Small intestine (tissue), 16 donors: ENCODE measurements at places on chromosomes 6 and 20.

DNA sequence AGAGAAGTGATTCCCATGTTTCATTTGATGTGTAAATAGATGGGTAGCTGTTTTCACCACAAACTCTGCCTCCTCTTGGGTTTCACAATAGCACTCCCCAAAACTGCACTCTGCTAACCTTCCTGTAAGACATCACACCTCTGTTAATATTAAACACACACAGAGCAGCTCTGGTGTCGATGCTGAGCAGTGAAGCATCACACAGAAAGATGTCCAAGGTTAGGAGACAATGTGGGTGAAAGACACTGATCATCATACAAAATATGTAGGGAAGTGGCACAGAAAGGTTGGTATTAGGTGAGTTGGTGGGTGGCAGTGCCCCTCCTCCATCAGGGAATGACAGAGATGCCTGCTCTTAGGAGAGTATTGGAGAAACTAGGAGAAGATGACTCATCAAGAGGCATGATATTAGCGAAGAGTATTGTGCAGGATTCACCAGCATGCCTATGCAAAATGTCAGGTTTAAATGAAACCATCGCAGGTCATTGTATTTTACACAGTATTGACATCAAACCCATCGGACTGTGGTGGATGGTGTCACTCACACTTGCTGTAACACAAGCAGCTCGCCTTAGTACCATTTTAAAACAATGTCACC, 199.7 kb downstream of the TBXT start:
- H3K4me3 ChIP-seq: no peak overlapping the region
- no peaks in the 10 kb centered on the region for H3K27me3 ChIP-seq
- no peak overlapping the region for H3K27ac ChIP-seq
- no peaks in the 10 kb centered on the region for H3K4me1 ChIP-seq

DNA sequence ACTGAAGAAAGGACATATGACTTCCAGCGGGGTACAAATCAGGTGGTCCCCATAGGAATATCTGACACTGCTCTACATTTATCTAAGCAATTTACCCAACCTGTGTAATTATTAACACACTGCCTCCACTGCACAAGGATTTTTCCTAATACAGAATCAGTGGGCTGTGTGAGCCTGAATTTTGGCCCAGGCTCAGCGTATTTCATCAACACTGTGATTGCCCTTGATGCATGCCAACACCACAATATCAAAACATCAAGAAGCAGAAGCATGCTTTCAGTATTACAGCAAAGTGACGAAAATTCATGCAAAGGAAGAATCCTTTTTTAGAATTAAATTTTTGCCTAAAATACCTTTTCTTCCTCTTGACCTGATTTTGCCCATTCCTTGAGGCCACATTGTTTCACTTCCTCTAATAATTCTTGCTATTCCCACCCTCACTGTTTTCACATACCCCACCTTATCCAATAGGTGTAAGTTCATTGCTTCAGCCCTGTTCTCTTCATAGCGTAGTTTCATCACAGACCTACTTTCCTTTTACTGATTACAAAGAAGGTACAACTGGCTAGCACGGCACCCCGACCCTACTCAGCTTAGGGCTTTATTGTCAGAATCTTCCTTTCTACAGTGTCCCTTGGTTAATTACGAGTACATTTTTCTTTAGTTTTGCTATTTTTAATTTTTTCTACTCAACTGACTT, 83.7 kb upstream of the PTCHD4 start:
- DNase-seq: no peak
- H3K4me1 ChIP-seq: no peaks in the 10 kb centered on the region
- H3K36me3 ChIP-seq: no peaks in the 10 kb centered on the region
- H3K27ac ChIP-seq: no peak overlapping the region
- H3K4me3 ChIP-seq: no peak overlapping the region

DNA sequence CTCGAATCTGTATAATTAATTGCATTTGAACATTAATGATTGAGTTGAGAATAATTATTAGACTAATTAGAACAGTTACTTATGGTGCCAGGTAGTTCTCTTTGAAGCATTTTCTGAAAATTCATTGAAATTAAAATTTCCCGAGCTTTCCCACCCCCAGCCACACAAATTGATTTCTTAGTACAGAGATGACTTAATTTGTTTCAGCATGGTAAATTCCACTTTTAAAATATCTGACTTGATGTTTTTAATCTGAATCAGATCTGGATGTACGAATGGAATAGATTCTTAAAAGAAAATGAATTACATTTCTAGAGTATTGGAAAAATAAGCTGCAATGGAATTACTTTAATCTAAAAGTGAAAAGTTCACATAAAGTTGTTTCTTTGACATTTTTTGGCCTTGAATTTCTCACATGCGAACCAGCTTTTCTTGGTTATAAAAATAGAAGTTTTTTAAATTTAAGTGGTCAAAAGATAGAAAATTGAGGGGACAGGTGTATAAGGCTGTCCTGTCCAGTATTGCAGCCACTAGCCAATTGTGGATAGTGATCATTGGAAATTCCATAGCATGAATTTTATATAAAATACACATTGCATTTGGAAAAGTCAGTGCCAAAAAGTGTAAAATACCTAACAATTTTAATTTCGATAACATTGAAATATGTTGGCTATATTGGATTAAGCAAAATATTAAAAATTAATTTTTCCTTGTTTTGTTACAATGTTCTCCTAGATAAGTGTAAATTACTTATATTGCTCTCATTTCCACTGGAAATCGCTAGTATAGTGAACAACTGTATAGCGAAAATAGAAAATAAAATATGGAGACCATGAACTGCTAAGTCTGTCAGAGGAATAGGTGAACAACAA, 102.9 kb downstream of the OR2B2 start:
- H3K36me3 ChIP-seq: no peaks in the 10 kb centered on the region
- H3K4me1 ChIP-seq: no peaks in the 10 kb centered on the region
- H3K27ac ChIP-seq: peak overlapping the region; percentile 99
- no peak overlapping the region for H3K4me3 ChIP-seq
- DNase-seq: no peak
- H3K27me3 ChIP-seq: no peaks in the 10 kb centered on the region

GRCh38 chr6:142617158-142617557, 315.4 kb downstream of the ADGRG6 start:
- DNase-seq: no peak
- no peak overlapping the region for H3K4me3 ChIP-seq
- no peak overlapping the region for H3K27ac ChIP-seq
- no peaks in the 10 kb centered on the region for H3K36me3 ChIP-seq

DNA sequence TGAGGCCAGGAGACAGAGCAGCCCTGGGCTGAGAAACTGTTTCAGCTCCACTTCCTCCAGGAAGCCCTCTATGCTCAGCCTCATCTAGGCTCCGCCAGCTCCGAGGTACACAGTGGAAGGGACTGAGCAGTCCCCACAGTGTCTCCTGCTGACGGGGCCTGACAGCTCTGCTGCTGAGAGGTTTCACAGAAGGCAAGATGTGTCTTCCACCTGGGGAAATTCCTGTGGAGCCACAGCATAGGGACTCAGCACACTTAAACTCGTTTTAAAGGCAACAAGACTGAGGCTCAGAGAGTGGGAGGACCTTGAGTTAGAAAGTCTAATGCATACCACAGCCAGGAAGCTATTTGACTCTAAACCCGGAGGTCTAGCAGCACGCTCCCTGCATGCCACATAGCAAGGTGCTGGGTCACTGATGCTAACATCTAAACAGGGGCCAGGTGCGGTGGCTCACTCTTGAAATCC, 6.8 kb downstream of the ADA start:
- DNase-seq: peak; percentile 12
- peak overlapping the region; percentile 92 for H3K27ac ChIP-seq

- H3K36me3 ChIP-seq: no peaks in the 10 kb centered on the region
- no peak overlapping the region for H3K4me3 ChIP-seq
- no peak for DNase-seq
- H3K4me1 ChIP-seq: no peaks in the 10 kb centered on the region
Observed at GRCh38 chr6:21802175-21802822, 208.7 kb downstream of the SOX4 start.

- peak overlapping the region; percentile 48 for H3K27ac ChIP-seq
- peak overlapping the region; percentile 3 for H3K4me3 ChIP-seq
- peaks cover 2% of the 10 kb centered on the region for H3K36me3 ChIP-seq
- peaks cover 3% of the 10 kb centered on the region for H3K4me1 ChIP-seq
Observed at GRCh38 chr6:136566007-136566487, 15.8 kb upstream of the MAP7 start.

DNA sequence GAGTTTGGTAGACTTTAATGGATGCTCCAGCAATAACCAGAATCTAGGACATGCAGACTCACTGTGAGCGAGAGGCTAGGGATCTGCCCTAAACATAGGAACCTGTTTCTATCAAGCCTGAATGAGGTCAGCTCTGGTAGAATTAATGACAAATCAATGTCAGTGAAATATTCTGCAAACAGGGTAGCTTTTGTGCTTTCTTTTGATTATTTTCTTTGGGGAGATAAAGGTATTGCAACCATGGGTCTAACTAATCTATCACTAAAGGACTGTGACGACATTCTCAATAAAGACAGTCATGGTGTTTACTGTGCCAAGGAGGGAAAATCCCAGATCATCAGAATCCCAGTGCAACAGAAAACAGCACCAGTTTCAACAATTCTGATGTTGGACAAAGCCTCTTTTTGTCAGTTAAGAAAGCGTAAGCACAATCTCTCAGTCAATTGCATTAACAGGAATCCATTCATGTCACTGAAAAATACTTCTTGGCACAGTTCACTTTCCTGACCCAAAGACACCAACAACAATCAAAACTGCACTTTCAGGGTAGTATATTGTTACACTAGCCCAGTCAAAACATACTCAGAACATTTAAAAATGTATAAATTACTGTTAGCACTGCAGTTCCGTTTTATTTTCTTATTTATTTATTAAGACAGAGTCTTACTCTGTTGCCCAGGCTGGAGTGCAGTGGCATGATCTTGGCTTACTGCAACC, 36.8 kb upstream of the SMIM29 start:
- H3K27me3 ChIP-seq: no peaks in the 10 kb centered on the region
- H3K4me1 ChIP-seq: peaks cover 3% of the 10 kb centered on the region
- peaks cover 3% of the 10 kb centered on the region for H3K36me3 ChIP-seq
- no peak for DNase-seq

DNA sequence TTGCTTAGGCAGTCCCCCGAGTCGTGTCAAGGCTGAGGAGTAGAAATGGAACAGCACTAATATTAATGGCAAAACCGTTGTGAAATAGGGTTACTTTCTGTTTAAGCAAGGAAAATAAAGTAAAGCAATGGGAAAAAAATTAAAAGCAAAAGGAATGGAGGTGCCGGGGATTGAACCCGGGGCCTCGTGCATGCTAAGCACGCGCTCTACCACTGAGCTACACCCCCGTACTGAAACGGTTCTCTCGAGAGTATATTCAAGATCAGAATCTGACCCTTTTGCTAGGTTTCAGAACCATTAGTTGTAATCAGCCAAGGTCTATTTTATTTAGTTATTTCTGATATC, 85.5 kb downstream of the TRIM27 start:
- no peaks in the 10 kb centered on the region for H3K4me1 ChIP-seq
- H3K27me3 ChIP-seq: no peaks in the 10 kb centered on the region
- H3K36me3 ChIP-seq: no peaks in the 10 kb centered on the region
- DNase-seq: no peak
- H3K4me3 ChIP-seq: peak overlapping the region; percentile 64

DNA sequence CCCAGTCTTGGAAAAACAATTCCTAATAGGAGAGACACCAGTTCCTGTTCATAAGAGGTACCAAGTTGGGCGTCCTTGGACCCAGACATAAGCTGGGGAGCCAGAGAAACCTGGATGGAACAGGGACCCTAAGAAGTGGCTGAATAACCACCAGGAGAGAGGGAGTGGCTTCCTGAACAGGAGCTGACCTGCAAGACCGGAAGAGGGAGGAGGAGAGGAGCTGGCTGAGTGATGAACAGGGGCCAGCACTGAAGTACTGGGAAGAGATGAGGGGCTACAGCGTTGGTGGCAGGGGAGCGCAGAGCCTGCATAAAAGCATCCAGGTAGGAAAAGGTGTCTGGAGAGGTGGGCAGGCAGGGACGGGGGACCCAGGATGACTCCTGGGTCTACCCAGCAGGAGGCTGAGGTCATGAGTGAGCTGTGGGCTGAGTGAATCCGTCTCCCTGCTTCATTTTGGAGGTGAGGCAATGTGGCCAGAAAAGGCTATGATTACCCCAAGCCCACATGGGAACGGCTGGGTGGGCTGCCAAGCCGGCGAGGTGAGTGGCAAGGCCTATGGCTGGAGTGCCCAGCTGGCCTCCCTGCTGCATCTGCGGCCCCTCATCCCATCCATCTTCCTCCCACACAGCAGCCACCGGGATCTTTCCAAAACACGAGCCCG, 34.4 kb upstream of the ZFAND3 start:
- peaks cover 2% of the 10 kb centered on the region for H3K36me3 ChIP-seq
- H3K27me3 ChIP-seq: peaks cover 19% of the 10 kb centered on the region
- H3K4me1 ChIP-seq: peaks cover 5% of the 10 kb centered on the region
- H3K4me3 ChIP-seq: no peak overlapping the region

DNA sequence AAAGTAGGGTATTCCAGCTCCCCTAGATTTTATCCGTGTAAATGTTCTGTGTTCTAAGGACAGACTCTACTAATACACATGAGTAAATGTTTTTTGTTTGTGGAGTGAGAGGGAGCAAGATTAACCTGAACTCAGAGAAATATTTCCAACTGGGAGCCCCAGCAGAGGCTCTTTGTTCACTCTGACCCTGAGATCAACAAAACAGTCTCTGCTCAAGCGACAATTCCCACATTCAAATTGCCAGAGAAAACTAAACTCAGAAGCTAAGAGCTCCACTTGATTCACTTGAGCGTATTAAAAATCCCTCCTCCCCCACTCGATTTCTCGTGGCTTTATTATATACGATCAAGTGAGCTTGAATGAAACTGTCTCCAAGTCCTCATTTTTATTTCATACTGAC, 413.9 kb upstream of the JARID2 start:
- DNase-seq: no peak
- H3K36me3 ChIP-seq: no peaks in the 10 kb centered on the region
- no peak overlapping the region for H3K4me3 ChIP-seq
- H3K27ac ChIP-seq: no peak overlapping the region

DNA sequence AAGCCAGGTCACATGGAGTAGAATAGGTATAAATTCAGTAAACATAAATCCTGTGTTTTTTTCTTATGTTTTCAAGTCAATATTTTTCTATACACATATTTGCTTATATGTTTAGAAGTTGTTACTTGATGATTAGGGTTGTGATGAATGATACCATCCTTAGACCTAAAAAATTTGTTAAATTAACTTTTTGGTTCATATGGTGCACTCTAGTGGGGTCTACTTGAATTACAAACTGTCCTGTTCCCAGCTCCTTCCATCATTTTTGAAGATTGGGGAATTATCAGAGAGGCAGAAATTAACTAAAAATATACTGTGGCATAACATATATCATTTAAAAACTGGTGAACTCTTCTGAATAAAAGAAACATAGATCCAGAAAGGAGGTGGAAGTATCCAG, 48.3 kb upstream of the RIPPLY2 start:
- H3K4me3 ChIP-seq: no peak overlapping the region
- no peaks in the 10 kb centered on the region for H3K4me1 ChIP-seq
- no peaks in the 10 kb centered on the region for H3K36me3 ChIP-seq
- no peaks in the 10 kb centered on the region for H3K27me3 ChIP-seq
- DNase-seq: no peak
- H3K27ac ChIP-seq: no peak overlapping the region

- H3K36me3 ChIP-seq: peaks cover 14% of the 10 kb centered on the region
- no peak overlapping the region for H3K27ac ChIP-seq
- no peaks in the 10 kb centered on the region for H3K27me3 ChIP-seq
- H3K4me1 ChIP-seq: no peaks in the 10 kb centered on the region
- no peak overlapping the region for H3K4me3 ChIP-seq
- DNase-seq: no peak
Observed at GRCh38 chr20:23396950-23397627, 24.2 kb downstream of the NAPB start.
